Esophagus squamous epithelium (tissue), 5 donors: ENCODE measurements at places on chromosomes 5 and 9.

DNA sequence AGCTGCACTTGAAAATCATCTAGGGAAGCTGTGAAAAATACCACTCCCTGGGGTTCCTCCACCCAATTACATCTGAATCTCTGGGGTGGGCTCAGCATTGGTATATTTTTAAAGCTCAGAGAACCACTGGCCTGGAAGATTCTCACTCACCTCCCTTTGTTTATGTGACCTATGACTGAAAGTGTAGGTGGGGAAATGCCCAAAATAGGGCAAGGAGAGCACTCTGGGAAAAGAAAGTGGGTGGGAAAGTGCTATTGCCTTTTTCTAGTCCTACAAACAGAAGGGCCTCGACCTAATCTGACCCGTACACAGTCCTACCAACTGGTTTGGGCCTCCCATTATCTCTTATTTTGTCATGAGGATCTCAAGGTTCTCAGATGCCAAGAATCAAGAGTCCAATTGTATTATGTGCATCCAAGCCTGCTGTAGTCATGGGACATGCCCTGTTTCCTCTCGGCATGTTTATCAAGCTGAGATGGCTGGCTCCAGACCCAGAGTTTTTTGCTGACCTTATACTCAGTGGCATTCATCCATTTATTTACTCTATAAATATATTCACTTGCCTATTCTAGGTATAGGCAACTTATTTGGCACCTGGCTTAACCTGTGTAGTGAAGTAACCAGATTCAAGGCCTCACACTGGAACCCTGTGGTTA is 483.7 kb downstream of the ENC1 start:
- no peak overlapping the region for H3K27ac ChIP-seq
- DNase-seq: no peak
- no peaks in the 10 kb centered on the region for H3K4me1 ChIP-seq
- H3K27me3 ChIP-seq: no peaks in the 10 kb centered on the region
- H3K36me3 ChIP-seq: no peaks in the 10 kb centered on the region

DNA sequence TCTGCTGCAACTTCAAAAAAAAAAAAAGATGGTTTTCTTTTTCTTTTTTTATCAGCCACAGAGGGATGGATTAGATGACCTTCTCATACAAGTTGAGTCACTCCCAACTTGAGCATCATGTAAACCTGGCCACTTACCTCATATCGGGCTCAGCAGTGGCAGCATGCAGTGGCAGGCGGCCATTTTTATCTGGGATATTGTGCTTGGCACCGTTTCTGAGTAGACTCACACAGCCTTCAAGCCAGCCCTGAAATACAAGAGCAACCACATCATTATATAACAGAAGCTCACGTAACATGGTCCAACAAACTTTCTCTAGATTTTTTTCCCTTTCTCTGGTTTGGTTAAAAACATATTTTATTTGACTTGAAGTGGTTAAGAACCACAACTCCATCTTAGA is 62.6 kb downstream of the ANKRD55 start:
- no peak overlapping the region for H3K4me3 ChIP-seq
- H3K4me1 ChIP-seq: peaks cover 18% of the 10 kb centered on the region
- no peak for DNase-seq

DNA sequence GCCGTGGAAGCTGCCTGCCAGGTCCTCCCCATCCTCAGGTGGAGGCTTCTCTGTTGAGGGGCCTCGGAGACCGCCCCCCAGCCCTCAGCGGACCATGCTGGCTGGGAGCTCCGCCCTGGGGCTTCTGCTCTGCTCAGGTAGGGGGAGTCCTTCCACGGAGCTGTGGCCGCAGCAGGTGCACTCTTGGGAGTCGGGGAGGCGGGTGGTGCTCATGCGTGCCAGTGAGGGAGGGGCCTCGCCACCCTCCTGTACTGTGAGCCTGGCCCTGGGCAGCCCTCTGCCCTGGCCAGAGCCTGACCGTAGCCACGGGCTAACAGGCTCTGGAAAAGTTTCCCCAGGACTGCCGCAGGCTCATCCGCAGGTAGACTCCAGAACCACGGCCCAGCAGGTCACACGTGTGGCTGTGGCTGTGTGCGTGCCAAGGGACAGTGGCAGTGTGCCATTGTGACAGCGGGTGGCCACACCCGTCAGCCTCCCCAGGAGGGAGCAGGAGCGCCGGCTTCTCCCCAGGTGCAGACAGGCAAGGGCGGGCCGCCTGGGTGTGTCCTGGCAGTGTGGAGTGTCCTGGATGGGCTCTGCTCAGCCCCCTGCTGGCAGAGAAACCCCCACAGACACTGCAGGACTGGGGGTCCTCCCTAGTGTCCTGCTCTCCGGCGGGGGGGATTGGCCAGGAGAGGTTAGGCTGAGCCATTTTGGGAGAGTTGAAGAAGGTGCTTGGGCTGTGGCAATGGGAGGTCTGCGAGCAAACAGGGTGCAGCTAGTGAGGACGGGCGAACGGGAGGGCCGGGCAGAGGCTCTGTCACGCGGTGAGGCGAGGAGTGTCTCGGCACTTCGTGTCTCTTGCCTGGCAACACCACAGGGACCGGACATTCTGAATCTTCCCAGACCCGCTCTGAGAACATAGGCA is 29.5 kb downstream of the TPPP start:
- no peak overlapping the region for H3K4me3 ChIP-seq
- no peaks in the 10 kb centered on the region for H3K27me3 ChIP-seq
- peak overlapping the region; percentile 28 for H3K27ac ChIP-seq
- no peaks in the 10 kb centered on the region for H3K36me3 ChIP-seq
- peaks cover 19% of the 10 kb centered on the region for H3K4me1 ChIP-seq

GRCh38 chr5:157283434-157283833 is 17.5 kb downstream of the CYFIP2 start:
- H3K4me1 ChIP-seq: no peaks in the 10 kb centered on the region
- H3K4me3 ChIP-seq: no peak overlapping the region
- DNase-seq: no peak

GRCh38 chr9:129584136-129584535 is 36.8 kb downstream of the C9orf50 start:
- H3K36me3 ChIP-seq: no peaks in the 10 kb centered on the region
- H3K4me1 ChIP-seq: no peaks in the 10 kb centered on the region
- DNase-seq: no peak
- H3K27me3 ChIP-seq: no peaks in the 10 kb centered on the region
- H3K27ac ChIP-seq: no peak overlapping the region
- H3K4me3 ChIP-seq: no peak overlapping the region

DNA sequence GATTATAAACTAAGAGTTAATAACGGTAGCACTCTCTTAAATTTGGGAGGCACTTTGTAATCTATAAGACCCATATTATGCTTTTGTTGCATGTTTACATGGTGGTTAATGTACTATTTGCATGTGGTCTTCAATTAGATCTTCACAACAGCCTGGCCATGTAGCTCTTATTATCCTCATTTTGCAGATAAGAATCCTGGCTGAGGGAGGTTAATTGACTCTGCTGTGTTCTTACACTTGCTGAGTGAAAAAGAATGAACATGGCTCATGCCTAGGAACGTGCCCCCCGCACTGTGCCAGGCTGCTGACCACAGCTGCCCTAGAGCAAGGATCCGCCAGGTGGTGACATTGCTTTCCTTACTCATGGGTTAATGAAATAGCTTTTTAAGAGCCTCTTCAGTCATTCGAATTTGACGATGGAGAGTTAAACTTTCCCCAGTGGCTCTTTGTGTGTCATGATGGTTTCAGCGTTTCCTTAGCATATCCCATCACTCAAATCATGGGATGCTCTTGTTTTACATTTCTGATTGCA is 97.9 kb downstream of the CDH6 start:
- no peaks in the 10 kb centered on the region for H3K4me1 ChIP-seq
- no peak for DNase-seq
- H3K4me3 ChIP-seq: no peak overlapping the region
- H3K36me3 ChIP-seq: no peaks in the 10 kb centered on the region
- H3K27me3 ChIP-seq: no peaks in the 10 kb centered on the region

DNA sequence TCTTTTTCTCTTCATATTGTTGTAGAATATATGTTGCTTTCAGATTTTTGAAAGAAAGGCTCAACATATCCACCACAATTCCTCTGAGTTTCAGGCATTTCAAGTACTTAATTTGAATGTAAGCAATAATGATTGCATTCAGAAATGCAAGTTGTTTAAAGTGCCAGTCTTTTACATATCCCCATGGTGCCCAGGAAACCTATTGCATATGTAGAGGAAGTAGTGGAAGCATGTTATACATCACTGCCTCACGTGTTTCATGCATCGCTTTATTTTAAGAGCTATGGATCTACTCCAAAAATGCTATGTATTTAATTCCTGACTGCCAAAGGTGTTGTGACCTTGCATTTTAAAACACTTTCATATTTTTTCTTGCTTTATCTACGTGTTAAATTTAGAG is 28.1 kb downstream of the CPEB4 start:
- no peaks in the 10 kb centered on the region for H3K36me3 ChIP-seq
- no peak overlapping the region for H3K4me3 ChIP-seq
- H3K27me3 ChIP-seq: no peaks in the 10 kb centered on the region
- H3K4me1 ChIP-seq: peaks cover 4% of the 10 kb centered on the region

DNA sequence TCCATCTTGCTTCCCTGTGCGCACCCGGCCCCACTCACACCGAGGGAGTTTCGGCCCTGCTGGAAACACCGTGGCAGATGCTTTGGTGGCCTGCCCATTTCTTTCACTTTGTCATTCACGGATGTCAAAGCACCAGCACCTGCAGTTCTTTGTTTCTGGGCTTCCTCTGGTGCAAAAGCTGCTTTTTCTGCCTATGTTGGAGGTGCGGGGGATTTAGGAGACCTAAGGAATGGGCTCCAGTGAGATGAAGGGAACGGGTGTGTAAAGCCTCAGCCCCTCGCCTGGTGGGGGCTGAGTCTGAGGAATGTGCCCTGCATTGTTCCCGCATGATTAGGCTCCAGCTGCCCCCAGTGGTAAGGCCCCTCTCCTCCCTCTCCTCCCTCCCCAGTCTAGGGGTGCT is 62.3 kb downstream of the THBS4 start:
- H3K4me1 ChIP-seq: no peaks in the 10 kb centered on the region
- DNase-seq: no peak
- H3K27ac ChIP-seq: no peak overlapping the region
- no peak overlapping the region for H3K4me3 ChIP-seq

DNA sequence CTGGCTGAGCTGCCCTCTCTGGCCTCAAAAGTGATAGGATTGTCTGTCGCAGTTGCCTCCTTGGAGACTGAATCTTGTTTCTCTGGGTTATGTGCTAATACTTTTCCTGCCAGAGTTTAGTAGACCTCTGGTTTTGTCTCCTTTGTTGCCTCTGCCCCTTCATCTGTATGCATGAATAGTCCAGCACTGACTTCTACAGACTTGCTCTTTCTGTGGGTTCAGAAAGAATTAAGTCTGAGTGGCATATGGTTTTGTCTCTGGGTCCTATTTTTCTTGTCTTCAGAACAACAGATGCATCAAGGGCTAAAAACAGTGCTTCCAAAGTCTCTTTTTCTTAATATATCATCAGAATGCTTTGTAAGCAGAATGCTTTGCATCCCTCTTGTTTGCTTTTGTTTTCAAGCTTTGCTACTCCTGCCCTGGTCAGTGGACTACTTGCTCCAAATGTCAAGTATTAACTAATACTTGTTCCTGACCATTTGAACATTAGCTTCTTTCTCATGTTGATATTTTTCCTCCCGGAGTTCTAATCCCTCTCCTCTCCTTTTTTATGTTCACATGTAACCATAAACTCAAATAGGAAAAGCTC is 131.7 kb downstream of the UNC13B start:
- no peak overlapping the region for H3K4me3 ChIP-seq
- H3K27me3 ChIP-seq: no peaks in the 10 kb centered on the region
- no peaks in the 10 kb centered on the region for H3K36me3 ChIP-seq
- peaks cover under 1% of the 10 kb centered on the region for H3K4me1 ChIP-seq
- DNase-seq: no peak

DNA sequence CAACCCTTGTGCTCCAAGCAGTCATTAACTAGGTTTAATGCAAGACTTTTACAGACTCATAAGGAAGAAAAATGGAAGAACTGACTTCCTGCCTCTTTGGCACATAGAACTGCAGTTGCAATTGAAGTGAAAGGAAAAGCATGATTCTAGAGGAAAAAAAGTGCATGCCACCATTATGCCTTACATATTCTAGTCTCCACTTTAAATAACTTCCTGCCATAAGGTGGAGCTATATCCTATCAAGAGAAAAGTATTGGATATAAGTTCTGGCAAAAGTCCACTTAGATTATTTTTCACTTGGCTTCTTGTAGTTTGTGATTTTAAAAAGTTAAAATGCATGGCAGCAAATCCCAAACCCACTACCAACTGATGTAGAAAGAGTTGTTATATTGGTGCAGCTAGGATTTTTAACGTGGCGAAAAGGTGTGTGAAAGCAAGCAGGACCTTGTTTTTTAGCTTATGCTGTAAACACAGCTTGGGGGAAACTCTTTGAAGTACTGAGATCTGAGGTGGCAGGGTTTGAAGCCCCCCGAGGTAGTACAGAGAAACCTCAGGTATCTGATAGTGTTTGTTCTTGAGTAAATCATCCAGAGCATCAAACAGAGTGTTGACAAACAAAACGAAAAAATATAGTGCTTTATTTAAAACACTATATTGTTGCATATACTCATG is 117.9 kb downstream of the ANXA1 start:
- no peaks in the 10 kb centered on the region for H3K36me3 ChIP-seq
- H3K27me3 ChIP-seq: no peaks in the 10 kb centered on the region
- no peaks in the 10 kb centered on the region for H3K4me1 ChIP-seq
- no peak overlapping the region for H3K27ac ChIP-seq
- DNase-seq: no peak

GRCh38 chr5:168152660-168153059 is 138.8 kb upstream of the WWC1 start:
- DNase-seq: no peak
- H3K4me1 ChIP-seq: no peaks in the 10 kb centered on the region
- no peak overlapping the region for H3K4me3 ChIP-seq
- H3K27ac ChIP-seq: no peak overlapping the region
- H3K27me3 ChIP-seq: no peaks in the 10 kb centered on the region

GRCh38 chr5:80576383-80576782 is 6.3 kb upstream of the ANKRD34B start:
- H3K4me3 ChIP-seq: no peak overlapping the region
- peaks cover 39% of the 10 kb centered on the region for H3K27me3 ChIP-seq
- H3K27ac ChIP-seq: no peak overlapping the region
- no peaks in the 10 kb centered on the region for H3K36me3 ChIP-seq
- DNase-seq: no peak

- H3K36me3 ChIP-seq: no peaks in the 10 kb centered on the region
- no peak for DNase-seq
- peaks cover 28% of the 10 kb centered on the region for H3K4me1 ChIP-seq
- no peak overlapping the region for H3K4me3 ChIP-seq
Measured at GRCh38 chr5:137888466-137888862, 793 bp upstream of the PKD2L2 start.

DNA sequence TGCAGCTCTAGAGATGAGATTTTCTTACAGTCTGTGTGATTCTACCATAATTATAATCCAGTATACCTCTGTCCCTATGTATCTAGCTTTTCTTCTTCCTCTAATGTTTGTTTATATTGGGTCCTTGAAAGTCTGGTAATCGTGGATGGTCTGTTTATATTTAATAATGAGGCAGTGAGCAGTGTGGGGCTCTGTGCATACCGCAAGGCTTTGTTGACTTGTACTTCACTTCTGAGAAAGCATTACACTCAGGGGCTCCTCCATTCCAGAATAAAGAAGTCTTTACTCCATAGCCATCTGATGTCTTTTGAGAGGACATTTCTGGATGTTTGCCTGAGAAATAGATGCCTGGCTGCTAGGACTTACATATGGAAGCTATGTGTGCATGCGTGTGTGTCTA is 4.5 kb upstream of the MPDZ start:
- H3K27ac ChIP-seq: no peak overlapping the region
- no peaks in the 10 kb centered on the region for H3K36me3 ChIP-seq
- no peak for DNase-seq
- H3K4me1 ChIP-seq: peaks cover 5% of the 10 kb centered on the region

- peaks cover 15% of the 10 kb centered on the region for H3K4me1 ChIP-seq
- H3K27ac ChIP-seq: no peak overlapping the region
- H3K27me3 ChIP-seq: no peaks in the 10 kb centered on the region
Measured at GRCh38 chr5:170628691-170629565, 125.1 kb downstream of the KCNIP1 start.
